ENCODE measurements at places on chromosomes 7 and 10.

DNA sequence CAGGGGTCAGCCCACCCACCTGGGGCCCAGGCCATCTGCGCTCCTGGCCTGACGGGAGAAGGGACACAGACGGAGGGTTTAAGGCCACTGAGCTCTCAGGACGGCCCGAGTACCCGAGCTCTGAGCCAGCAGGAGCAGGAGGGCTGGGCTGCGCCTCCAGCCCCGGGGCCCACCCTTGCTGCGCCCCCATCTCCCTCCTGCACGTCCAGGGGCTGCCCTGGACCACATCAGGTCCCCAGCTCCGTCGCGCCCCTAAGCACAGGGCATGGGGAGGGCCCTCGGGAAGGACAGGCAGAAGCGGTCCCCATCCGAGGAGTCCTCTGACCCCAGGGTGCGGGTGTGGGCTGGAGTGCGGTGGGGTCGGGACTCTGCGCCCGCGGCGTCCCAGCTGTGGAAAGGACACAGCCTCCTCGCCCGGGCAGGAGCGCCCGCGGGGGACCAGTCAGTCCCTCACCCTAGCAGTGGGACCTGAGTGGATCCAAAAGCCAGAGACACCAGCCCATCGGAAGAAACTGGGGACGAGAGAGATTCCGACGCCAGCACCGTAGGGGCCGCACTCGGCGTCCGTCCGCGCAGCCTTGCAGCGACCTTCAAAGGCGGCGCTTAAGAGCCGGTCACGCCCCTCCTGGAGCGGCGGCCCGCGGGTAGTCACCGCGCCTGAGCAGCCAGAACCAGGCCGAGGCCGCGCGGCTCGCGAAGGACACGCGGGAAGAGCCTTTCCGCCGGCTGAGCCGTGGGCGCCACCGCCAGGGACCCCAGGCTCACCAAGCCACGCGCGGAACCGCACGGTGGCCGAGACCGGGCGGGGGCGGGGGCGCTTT is 15.9 kb downstream of the CAMK2B start:
- peak; percentile 5 for DNase-seq

GRCh38 chr10:88830643-88831268 is 20.9 kb downstream of the ANKRD22 start:
- no peak for DNase-seq

DNA sequence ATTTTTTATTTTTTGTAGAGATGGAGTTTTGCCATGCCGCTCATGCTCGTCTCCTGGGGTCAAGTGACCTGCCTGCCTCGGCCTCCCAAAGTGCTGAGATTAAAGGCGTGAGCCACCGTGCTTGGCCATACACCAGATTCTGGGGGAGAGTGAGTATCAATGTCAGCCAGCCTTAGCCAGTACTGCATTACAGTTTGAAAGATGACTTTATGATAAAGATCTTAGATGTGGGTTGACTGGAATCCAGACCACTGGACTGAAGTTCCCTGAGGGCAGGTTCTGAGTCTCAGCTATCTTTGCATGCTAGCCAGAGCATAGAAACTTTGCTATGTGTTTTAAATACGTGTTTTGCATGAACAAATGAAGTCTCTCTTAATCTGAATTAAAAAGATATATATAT is 117.2 kb upstream of the EFCAB10 start:
- DNase-seq: no peak

- DNase-seq: no peak
These were observed 92.5 kb downstream of the KMT2E start for GRCh38 chr7:105106473-105106872.

DNA sequence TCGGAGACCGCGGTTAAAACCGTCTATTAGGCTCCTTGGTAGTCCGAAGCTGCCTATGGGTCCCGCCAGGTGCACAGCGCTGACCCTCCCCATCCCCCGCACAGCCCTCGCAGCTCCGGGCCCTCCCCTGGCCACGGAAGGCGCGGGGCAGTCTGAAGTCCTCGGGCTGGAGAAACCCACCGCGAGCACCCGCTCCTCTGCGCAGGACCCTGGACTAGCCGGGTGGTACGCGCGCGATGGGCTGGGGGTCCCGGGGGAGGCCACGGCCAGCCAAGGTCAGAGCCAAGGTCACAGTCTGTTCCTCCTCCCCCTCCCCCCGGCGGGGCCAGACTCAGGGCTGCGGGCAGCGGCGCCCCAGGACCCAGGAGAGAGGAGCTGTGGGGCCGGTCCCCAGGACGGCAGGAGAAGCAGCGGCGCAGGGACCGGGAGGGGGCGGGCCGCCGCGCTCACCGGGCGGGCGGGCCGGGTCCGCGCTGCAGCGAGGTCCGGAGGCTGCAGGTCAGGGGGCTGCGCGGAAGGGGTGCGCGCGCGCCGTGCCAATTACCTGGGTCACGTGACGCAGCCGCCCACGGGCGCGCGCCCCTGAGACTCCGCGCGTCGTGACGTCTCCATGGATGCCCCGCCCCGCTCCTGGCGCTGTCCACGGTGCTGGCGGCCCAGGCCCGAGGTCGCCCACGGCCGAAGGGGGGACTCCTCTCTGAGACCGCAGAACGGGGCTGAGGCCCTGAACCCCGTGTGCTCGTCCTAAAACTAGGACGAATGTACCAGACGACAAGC is at the start of gene OGDHL:
Gene OGDHL (minus strand): TSS at position 535 of the 777 bp plus-strand sequence. CDS start 3,731 bp downstream, outside the sequence.
- no peak for DNase-seq

DNA sequence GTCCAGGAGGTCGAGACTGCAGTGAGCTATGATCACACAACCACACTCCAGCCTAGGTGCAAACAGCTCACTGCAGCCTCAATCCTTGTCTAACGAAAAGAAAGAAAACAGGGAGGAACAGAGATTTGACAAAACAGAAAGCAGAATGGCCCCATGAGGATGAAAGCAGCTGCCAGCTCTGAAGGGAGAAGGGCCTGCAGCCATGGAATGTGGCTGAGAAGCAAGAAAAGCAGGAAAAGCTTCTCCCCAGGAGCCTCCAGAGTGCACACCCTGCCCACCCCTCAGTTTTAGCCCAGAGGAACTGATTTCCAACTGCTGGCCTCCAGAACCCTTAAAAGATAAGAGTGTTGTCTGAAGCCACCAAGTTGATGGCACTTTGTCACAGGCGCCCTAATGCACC is 13.0 kb downstream of the ESYT2 start:
- no peak for DNase-seq

GRCh38 chr7:107041097-107041496 is 3.4 kb upstream of the PRKAR2B start:
- DNase-seq: no peak

GRCh38 chr10:96664563-96664962 is 55.8 kb downstream of the PIK3AP1 start:
- DNase-seq: no peak

- DNase-seq: no peak
These were observed 80.0 kb downstream of the MLLT10 start for GRCh38 chr10:21614000-21614399.

DNA sequence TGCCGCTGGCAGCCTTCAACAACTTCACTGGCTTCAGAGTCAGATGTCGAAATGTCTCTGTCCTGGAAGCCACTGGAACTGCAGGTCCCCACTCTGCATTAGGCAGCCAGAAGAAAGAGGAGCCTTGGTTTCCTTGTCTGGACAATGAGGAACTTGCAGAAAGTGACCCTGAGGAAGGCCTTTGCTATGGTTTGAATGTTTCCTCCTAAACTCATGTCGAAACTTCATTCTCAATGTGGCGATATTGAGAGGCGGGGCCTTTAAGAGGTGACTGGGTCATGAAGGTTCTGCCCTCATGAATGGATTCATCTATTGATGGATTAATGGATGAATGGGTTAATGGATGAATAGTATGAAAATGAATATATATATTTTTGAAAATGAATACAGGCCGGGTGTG is 61.6 kb upstream of the GPR26 start:
- DNase-seq: no peak

DNA sequence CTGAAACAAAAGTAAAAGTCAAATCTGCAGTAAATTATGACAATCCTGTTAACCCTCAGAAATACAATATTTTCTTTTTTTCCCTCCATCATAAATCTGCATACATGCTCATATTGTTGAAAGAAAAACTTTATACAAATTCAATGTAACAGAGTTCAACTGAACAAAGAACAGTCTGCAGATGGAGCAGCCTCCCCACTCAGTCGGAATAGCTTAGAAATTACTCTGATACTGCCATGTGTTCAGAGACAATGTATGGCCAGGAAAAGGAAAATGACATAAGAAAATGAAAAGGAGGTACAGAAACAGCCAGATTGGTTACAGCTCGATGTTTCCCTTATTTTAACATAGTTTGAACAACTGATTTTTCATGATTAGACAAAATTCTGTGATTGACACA is 651.9 kb upstream of the COBL start:
- no peak for DNase-seq

DNA sequence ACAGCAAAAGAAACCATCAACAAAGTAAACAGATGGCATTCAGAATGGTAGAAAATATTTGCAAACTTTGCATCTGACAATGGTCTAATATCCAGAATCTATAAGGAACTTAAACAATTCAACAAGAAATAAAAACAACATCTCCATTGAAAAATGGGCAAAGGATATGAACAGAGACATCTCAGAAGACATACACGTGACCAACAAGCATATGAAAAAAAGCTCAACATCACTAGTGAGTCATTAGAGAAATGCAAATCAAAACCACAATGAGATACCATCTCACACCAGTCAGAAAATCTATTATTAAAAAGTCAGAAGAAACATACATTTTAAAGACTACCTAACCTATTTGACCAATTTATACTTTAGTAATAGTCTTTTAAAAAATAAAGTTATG is 571.3 kb upstream of the NRG3 start:
- DNase-seq: no peak

- DNase-seq: no peak
These were observed 40.2 kb downstream of the ASB13 start for GRCh38 chr10:5625992-5626777.

DNA sequence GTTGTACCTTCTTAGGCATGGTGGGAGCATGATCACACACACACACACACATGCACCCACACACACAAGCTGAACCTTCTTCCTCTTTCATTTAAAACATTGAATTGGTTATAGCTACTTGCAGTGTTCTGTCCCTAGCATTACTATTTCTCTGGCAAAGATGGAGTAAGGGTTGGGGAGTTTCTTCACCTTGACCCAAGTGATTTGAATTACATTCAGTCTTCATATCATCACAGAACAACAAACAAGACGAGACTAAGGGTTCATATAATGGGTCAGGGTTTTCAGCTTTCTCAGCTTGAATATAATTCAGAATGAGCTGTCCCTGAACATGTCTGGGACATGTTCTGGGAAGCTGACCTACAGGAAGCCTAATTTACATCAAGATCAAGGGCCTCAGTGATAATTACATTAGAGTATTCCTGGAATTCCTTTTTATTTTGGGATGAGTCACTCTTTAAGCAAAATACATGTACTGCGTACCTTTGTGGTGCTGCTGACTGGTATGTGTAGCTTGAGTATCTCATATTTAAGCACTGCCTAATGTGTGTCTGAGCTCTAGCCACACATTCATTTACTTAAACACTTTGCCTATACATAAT is 213.5 kb upstream of the TMEM229A start:
- no peak for DNase-seq
